ENCODE measurements at places on chromosomes 3 and 15.
A peak's percentile ranks its signal among the peaks of the same experiment; 100 is the strongest.

DNA sequence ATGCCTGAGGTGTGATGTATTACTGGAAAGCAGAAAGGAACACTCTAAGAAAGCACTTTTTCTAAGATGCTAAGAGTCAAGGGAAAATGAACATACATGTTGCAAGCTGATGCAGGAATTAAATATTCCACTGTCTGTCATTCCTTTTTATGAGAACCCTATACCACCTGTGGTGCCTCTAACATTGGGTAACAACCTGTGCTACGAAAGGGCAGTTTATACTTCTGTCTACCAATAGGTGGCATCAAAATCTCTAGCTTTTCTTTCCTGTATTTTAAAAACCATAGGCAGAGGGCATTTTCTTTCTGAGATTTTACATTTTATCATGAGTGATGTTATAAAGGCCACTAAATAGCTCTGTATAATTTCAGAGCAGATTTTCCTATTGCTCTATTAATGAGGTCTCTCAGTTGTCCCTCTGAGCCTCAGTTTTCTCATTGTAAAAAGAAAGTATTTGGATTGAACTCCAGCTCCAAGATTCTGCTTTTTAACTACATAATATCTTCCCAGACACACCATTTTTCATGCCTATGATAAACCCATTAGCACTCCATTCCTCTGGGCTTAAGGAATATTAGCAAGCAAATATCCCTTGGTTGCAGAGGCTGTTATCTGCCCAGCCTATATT lies 3.5 kb upstream of the CPNE4 start:
- no peak for DNase-seq

- DNase-seq: no peak
Measured at GRCh38 chr3:171874251-171874681, 31.1 kb downstream of the TMEM212 start.

GRCh38 chr3:131038326-131038725 lies 11.6 kb downstream of the NEK11 start:
- DNase-seq: no peak

- DNase-seq: no peak
Measured at GRCh38 chr15:92915766-92916435, 15.8 kb downstream of the CHD2 start.

DNA sequence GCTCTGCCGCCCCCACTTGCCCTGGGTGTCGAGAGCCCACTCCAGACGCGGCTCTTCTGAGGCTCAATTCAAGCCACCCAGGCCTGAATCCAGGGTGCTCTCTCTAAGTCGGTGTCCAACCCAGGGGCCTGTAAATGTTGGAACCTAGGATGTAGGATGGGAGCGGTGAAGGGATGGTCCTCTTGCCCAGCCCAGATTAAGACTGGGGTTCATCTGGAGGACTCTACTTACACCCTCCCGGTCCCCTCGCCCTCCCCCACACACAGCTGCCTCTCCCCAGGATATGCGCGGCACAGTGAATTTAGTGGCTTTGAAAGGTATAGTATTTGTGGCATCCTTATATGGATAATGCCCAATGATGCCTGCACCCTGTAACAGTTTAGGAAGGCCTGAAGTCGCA lies 822 bp upstream of the FBN1 start:
- no peak for DNase-seq

DNA sequence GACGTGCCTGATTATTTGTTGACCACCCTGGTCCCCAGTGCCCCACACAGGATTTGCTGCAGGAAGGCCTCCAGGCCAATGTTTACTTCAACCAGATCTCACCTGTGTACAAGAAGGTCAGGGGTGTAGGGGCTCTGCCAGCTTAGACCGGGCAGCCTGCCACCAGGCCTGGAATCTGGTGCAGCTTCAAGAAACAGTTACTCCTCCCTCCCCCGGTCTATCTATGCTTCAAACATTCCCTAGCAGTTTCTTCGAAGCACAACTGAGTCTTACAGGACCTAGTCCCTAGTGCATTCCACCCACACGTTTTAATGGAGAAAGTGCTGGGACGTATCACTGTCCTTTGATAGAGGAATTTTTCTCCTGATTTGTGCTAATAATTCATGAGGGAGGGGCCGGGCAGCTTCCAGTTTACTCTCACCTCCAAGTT lies 8.0 kb downstream of the SH3BP5 start:
- no peak for DNase-seq

GRCh38 chr3:133896002-133896761 lies 500 bp upstream of the RAB6B start:
- no peak for DNase-seq

DNA sequence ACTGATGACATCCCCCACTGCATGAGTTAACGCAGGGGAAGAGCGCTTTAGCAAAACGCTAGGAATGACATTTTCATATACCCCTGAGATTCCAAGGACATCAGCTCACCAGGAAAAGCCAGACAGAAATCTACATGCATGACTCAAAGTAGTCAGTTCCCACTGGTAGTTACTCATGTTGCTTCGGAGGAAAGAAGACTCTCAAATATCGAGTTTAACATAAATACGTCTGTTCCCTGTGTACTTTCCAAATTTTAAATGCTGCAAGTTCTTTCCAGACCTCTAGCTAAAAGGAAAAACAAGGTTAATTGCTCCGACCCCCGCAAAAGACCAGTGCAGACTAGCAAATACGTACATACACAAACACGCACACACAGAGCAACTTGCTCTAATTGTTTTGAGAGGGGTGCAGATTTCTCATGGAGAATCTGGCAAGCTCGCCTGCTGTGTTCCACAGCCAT lies 115.4 kb upstream of the PRICKLE2 start:
- DNase-seq: no peak

GRCh38 chr15:79372428-79372827 lies 59.7 kb upstream of the MINAR1 start:
- DNase-seq: no peak

DNA sequence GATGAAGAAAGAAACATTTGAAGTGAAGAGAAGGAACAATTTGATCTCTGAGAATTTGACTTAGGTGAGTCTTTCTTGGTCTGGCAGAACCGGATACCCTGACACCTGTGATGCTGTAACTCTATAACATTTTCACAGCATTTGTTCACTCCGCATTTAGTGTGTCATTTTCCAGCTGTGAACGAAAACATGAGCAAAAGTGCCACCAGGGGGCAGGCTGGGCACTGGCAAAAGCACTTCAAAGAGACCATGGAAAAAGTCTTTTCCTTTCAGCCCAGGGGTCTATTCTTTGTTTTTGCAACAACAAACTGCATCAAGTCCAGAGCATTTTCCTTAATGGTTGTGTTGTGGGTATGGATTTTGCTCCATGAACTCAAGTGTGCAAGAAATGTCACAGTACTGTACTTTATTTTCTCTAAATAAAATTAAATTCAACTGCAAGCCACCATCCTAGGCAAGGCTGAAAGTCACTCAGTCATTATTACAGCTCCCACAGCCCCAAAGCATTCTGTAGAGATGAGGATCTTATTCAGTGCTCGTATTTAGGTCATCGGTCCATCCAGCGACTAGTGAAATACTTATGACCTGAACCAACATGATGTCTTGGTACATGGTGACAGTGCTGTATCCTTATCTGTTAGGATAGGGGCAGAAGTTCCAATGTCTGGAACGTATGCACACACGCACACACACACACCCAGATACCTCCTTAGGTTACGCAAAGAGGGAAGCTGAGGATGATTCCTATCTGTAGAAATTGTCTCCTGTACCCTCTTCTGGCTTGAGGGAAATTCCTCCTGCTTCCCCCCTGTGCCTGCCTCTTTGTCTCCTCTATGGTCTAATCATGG lies 125.5 kb downstream of the GADL1 start:
- peak; percentile 35 for DNase-seq

DNA sequence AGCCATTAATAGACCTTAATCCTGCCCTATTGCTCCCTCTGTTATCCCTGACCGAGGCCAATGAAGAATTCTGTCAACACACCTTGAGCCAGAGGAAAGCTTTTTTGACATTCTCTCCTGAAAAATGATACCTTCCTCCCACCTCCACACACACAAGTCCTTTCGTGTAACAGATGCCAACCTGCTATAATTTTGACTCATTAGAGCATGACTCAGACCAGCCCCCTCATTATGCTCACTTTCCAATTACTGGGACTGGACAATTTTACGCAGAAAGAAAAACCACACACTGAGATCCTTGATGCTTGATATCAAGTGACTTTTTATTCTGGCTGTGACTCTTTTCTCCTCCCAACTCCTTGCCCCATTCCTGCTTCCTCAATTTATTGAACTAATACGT lies 50.9 kb downstream of the LSAMP start:
- no peak for DNase-seq

- DNase-seq: no peak
Measured at GRCh38 chr15:68341760-68342725, 64.5 kb downstream of the FEM1B start.

- no peak for DNase-seq
Measured at GRCh38 chr3:99708207-99708745, 69.9 kb downstream of the COL8A1 start.

DNA sequence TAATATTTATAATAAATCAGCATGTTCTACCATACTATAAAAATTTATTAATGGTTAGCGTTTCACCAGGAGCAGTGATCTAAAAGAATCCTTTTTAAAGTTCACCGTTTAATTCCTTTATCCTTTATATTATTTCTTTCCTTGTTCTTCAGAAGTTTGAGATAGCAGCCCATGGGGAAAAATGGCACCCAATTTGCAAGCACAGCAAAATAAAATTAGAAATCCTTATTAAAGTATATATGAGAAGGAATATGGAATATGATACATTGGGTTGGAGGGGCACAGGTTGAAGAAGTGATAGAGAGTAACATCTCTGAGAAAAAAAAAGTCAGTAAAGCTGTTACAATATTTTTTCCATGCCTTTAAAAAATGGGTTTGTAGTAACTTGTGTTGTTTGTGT lies 892.0 kb downstream of the NAALADL2 start:
- no peak for DNase-seq
